ENCODE measurements at places on chromosomes 1 and 21.

- DNase-seq: no peak
These were observed 6.3 kb downstream of the CELSR2 start for GRCh38 chr1:109255678-109256077.

DNA sequence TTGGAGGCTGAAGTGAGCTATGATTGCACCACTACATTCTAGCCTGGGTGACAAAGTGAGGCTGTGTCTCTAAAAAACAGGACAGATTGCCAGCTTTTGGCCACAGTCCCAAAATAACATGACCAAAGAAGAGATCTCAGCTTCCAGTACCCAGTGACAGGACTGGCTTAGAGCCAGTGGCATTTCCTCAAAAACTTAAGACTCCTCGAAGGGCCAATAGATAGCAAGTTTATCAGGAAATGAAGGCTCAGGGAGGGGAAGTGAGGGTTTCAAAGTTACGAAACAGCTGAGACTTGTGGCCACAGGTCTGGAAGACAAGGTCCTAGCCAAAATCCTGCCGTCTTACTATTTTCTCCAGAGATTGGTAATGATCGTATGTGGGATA, 6.3 kb upstream of the TMEM39B start:
- DNase-seq: peak; percentile 97

DNA sequence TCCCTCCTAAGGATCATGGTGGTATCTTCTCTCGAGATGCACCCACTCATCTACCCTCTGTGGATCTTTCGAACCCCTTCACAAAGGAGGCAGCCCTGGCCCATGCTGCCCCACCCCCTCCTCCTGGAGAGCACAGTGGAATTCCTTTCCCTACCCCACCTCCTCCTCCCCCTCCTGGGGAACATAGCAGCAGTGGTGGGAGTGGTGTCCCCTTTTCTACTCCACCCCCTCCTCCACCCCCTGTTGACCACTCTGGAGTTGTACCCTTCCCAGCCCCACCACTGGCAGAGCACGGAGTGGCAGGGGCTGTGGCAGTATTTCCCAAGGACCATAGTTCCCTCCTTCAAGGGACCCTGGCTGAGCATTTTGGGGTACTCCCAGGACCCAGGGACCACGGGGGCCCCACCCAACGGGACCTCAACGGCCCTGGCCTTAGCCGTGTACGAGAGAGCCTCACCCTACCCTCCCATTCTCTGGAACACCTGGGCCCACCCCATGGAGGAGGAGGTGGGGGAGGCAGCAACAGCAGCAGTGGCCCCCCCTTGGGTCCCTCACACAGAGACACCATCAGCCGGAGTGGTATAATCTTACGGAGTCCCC, 14.5 kb upstream of the TARS2 start:
- DNase-seq: no peak

DNA sequence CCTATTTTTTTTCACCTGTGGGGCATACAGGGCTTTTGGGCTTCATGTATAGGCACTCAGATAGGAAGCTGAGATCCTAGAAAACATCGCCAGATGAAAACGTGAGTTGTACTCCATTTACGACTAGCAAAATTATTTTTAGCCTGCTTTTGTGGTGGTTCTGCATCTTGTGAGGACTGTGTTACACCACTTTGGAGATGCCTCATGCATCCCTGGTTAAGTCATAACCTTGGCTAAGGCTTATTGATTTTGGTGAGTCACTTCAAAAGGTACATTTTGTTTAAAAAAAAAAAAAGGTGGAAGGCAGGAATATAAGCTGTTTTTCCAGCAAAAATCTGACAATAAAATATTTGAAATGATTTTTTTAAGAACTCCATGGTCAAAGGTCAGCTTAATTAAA, 101.8 kb upstream of the OLFM3 start:
- no peak for DNase-seq

DNA sequence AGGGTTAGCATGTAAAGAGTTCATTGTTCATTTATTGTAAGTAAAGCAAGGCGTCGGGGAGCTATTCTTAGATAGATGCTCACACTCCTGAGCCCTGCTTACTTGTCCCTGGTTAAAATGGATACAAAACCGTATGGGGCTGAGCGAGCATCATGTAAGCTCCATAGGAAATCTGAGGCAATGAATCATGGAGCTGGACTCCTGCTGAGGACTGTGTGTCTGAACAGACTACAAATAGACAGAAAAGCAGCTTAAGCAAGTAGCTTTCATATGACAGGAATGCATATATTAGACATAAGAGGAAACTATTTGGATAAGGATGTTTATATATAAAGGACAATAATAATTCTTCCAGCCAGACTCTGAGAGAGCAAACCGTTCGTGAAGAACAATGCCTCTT, 604.9 kb upstream of the PTBP2 start:
- no peak for DNase-seq

DNA sequence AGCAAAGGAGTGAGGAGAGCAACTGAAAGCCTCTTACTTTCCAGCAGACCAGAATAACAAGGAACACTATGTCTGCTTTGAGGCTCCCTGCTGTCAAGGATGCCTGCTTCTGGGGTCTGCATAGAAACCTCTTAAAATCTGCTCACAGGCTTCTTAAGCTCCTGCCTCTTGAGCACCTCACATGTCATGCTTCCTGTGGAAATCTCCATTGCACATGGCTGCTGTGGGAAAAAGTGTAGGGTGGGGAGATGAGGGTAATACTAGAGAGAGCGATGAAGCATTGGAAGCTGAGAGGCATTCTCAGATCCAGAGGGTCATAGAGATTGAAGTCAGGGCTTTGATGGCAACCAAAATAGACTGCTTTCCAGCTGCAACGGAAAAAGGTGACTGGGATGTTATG, 6.2 kb upstream of the HLX start:
- DNase-seq: no peak

DNA sequence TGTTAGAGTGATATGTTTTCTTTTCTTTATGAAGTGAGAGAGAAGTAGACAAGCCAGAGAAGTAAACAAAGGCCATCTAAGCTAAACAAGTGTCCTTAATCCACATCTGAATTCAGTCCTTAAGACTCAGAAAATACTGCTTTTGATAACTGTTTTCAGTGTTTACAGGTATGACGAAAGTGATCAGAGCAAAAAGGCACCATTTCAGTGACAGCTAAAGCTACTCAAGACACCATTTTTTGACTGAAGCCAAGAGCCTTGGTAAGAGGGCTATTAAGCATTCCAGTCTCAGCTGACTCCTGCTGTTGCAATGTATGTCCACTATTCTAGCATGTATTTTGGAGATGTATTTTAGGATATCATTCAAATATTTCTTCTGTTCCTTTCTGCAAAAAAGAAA, 4.1 kb downstream of the KMO start:
- DNase-seq: no peak

- DNase-seq: no peak
These were observed 273.1 kb upstream of the LYPLAL1 start for GRCh38 chr1:218900615-218901014.

- no peak for DNase-seq
These were observed 262.3 kb downstream of the FAF1 start for GRCh38 chr1:50697440-50698421.

GRCh38 chr1:11157394-11157793, 31.8 kb upstream of the ANGPTL7 start:
- no peak for DNase-seq

DNA sequence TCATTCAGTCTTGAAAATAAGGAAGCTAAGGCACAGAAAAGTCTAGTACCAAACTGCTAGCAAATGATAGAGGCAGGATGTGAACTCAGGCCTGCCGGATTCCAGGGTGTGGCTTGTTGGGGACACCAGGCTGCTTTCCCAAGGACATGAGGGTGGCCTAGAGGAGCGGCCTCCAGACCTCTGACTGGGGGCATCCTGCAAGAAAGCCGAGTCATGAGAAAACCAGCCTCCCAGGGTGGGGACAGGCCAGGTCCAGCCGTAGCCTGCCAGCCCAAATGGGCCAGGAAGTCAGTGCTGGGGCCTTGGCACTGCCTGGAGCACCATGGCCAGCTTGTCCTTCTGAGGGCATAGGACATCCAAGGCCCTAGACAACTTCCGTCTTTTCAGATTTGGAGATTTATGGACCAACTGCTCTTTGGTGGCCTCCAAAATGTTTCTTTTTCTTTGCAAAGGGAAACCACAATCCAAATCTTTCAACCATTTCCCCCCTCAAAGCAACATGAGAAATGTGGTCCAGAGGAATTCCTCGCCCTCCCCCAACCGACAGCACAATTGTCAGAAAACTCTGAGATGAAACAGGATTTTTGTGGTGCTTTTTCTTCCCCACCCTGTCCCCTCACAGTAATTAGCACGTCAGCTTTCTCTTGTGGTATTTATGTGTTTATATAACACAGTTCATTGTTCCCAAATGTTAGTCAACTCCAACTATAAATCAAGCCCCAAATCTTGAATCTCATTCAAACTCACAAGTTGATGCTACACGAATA, 212.3 kb downstream of the KAZN start:
- DNase-seq: no peak

GRCh38 chr1:183267646-183268431, 81.8 kb downstream of the LAMC2 start:
- no peak for DNase-seq

GRCh38 chr1:183841950-183842794, 37.3 kb downstream of the RGL1 start:
- no peak for DNase-seq

- DNase-seq: no peak
These were observed 122.2 kb upstream of the ADGRL4 start for GRCh38 chr1:79128722-79129121.

DNA sequence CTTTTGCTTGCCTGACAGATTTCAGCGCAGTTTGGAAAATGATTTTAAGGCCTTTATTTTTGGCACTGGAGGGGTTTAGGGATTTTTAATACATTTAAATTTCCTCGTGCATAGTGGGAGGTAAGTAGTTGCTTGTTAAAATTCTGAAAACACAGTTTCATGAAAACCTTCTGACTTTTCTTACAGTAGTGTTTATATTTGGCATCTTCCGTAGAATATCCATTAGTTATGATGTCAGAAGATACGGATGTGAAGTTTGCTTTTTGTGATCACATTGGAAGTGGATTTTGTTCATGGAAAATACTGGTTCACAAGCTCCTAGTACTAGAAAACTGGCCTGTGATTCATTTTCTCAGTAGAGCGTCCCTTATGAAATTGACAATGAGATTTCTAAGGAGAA, 1.3 kb downstream of the RABGAP1L start:
- no peak for DNase-seq

DNA sequence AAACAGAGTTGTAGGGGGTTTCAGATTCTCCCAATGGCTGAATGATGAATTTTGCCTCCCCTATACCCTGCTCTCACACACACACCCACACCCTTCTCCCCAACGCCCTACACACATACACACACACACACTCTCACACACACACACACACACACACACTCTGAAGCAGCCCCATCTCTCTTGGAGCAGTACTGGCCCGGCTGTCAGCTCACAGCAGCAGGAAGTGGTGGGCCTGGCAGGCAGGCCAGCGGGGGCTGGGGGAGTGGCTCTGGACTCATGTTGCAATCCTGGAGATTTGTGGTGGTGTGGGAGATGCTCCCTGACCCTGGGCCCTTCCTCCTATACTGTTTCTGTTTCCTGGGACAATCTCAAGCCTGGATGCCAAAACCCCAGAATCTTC, 2.2 kb downstream of the IKBKE start:
- DNase-seq: peak; percentile 28

GRCh38 chr1:246709835-246710234, 14.4 kb upstream of the SCCPDH start:
- DNase-seq: peak; percentile 62

DNA sequence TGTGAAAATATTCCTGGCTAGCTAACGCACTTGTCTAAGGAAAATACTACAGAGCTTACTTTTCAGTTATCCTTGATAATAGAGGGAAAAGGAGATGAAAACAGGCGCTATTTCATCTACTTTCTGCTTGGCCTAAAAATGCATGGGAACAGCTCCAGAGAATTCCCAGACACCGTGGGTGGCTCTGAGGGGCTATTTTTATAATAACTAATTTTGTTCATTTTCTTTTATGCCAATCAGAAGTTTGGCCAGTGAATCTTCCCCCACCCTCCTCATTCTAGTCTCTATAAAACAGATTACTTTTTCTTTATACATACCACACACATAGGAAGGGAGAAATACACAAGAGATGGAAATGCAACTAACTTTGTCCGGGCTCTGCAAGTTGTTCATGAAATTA, 322.9 kb downstream of the SETD4 start:
- no peak for DNase-seq

DNA sequence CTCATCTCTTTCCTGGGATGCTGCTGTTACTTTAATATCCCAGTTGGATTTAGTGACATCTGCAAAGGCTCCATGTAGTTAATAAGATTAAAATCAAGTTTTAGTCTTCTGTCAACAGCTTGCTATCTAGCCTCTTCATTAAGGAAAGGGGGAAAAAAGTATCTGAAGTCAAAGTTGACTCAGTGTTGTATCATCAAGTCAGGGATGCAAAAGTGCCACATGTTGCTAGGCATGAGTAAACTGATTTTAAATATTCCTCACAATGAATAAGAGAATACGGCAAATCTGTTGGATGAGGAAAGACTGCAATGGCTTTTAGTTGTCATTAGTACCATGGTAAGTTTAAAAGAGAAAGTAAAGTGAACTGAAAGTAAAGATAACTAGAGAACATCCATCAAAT, 383.2 kb upstream of the ZRANB2 start:
- DNase-seq: no peak

GRCh38 chr1:100039591-100039990, 69.8 kb downstream of the SLC35A3 start:
- DNase-seq: no peak

DNA sequence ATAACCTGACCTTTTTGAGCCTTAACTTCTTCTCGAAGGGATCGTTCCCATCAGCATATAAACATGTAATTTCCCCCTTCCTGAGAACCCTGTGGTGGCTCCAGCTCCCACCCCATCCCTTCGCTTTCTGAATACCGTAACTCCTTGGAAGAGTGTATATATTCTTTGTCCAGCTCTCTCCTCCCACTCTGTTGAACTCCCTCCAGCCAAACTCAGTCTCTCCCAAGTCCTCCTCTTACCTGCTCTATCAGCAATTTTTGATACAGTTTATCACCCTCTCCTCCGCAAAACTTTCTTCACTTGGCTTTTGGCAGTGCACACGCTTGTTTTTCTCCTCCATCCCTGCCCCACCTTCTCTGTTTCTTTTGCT, 109.9 kb upstream of the SLC25A33 start:
- DNase-seq: no peak

GRCh38 chr1:221268295-221268694, 389.1 kb downstream of the HLX start:
- DNase-seq: no peak

DNA sequence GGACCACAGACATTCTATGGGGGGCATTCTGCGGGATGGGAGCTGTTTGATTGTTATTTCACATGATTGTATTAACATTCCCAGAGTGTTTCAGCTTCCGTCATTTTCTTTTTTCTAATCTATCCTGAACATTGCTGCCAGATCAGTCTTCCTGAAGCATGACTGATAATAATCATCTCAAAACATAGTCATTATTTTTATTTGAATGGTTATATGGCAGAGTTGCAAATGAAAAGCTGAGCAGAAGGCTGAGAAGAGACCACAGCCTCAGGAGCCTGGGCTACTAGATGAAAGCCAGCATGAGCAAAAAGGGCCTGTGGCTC, 109.0 kb downstream of the ERG start:
- no peak for DNase-seq

- DNase-seq: no peak
These were observed 14.6 kb downstream of the NFASC start for GRCh38 chr1:204885288-204885711.

GRCh38 chr1:45499415-45499769, 481 bp downstream of the CCDC163 start:
- DNase-seq: no peak

GRCh38 chr1:157834430-157834829, 7.2 kb downstream of the CD5L start:
- DNase-seq: no peak

GRCh38 chr1:168285971-168286927, 5.6 kb downstream of the TBX19 start:
- no peak for DNase-seq

- DNase-seq: no peak
These were observed 63.6 kb upstream of the ZBTB40 start for GRCh38 chr1:22387919-22388580.
